ENCODE measurements at places on chromosomes 5 and 9.

DNA sequence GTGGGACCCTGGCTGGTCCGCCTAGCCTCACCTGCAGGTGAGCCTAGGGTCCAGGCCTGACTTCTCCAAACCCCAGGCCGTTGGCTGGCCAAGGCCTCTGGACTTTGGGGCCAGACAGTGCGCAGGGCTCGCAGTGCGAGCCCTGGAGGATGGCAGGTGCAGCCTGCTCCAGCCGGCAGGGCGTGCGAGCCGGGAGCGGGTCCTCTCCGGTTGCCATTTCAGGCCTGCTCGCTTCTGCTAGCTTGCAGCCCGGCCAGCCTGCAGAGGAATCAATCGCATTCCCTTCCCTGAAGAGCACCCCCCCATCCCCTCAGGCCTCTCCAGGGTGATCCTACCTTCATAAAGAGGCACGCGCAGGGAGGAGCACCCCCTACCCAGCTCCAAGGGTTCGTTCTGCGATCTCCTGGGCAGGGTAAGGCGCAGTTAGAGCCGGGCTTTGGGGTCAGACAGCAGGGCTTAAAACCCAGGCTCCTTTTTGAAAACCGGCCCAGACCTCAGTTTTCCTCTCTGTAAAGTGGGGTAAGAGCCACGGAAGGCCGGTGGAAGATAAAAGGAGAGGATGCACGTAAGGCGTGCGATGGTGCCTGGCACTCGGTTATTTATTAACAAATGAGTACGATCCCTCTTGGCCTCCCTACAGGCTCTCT is 6.2 kb downstream of the BARHL1 start:
- DNase-seq: no peak

DNA sequence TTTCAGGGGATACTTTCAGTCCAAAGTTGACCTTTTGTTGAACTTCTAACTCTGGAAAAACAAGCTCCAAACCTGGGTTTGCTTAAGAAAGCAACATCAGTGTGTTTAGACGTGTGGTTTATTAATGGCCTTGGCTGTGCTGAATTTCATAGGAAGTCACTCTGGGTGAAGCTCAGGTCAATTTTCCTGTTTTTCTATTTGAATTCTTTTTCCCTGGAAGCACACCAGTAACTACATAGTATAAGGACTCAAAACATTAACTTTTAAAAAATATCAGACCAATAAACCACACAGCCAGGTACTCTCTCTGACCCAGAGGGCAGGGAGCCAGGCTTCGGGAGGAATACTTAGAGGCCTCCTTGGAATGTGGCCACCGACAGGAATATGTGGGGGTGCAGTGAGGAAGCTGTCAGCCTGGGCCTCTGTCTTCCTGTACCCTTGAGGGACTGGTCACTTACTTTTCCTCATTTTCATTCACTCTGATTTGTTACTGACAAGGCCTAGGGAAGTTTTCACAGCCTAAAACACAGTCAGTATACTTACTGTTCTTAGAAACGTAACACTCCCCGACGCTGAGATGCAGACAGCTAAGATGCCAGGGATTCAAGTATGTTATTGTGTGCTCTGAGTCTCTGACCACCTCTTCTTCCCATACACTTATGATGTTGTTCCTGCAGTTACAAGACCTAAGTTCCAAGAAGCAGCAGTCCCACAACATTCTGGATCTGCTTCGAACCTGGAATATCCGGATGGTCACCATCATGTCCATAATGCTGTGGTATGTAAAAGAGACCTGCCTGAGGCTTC is 18.9 kb downstream of the SLC22A5 start:
- DNase-seq: no peak

GRCh38 chr5:132233081-132233480 is 5.4 kb upstream of the P4HA2 start:
- DNase-seq: no peak

DNA sequence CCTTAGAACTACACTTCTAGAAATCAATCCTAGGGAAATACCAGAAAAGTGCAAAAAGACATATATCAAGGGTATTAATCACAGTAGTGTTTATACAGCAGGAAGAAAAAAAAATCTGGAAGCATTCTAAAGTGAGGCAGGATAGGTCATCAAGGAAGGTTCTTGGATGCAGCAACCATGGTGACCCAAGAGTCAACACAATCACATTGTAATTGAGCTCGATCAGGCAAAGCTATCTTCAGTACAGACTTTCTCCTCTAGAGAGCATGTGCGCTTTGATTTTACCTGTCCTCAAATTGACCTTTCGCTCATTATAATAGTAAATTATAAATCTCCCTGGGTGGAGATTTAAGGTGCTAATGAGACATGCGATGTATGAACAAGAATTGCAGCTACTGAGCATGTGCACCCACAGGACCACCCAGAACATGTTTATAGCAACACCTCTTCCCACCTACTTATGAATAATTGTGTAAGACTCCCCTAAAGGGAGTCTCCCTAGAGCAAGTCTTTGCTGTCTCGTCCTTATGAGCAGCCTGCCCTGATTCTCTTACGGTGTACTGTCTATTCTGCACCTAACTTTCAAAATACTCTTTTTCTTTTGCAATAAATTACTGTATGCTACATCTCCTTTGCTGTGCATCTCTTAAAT is 297.7 kb downstream of the ATPSCKMT start:
- no peak for DNase-seq

- DNase-seq: no peak
Measured at GRCh38 chr5:8842971-8843551, 702.8 kb downstream of the SEMA5A start.

DNA sequence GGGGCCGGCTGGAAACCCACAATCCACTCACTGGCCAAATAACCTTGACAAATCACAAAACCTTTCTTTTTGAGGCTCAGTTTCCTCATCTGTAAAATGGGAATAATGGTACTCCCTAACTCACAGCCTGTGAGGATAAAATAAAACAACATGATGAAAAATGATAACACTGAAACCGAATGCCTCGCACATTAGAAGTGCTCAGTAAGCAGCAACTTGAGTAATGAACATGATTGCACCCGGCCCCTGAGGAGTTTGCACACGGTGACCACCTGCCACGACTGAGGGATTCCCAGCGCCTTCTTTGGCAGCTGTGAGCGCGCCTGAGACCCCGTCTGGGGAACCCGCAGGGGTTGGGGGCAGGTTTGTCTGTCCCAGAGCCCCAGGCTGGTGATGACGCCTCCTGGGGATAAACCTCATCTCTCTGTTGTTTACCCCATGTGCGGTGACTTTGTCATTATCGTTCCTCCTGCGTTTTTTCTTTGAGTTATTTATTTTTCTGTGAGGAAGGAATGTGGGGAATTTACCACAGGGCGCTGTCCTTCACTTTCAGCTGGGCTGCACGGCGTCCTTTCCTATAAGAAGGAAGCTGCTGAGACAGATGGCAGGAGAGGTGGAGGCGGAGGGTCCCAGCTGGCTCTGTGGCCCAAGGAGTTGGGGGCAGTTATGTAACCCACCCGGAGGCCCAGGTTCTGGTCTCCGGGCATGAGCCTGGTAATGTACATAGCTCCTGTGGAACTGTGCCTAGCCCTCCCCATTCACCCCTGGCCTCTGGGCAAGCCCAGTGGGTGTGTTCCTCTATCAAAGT is 3.0 kb upstream of the SYNPO start:
- DNase-seq: no peak

DNA sequence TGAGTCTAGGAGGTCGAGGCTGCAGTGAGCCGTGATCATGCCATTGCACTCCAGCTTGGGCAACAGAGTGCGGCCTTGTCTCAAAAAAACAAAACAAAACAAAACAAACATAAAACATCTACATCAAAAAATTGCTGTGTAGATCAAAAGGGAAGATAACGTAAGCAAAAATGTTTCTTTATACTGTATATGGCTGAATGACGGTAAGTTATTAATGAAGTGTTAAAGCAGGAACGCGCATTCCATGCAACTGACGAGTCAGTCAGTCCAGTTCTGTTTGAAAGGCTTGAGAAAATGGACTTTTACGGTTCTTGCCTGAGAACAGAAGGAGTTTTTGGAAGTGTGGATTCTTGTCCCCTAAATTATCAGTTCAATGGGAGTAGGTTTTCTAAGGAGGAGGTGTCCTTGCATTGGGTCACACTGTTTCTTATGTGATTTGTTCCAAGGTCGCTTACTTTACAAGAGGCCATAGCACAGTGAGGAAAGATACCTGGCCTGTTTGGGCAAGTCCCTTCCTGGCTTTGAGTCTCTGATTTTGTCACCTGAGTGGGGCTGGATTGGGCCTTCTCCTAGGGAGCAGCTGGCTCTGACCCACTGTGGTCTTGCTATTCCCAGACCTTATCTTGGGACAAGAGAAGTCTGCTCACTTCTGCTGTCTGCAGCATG is 6.6 kb upstream of the PTGS1 start:
- DNase-seq: no peak

- no peak for DNase-seq
Measured at GRCh38 chr9:126166291-126166690, 160.3 kb upstream of the MVB12B start.

DNA sequence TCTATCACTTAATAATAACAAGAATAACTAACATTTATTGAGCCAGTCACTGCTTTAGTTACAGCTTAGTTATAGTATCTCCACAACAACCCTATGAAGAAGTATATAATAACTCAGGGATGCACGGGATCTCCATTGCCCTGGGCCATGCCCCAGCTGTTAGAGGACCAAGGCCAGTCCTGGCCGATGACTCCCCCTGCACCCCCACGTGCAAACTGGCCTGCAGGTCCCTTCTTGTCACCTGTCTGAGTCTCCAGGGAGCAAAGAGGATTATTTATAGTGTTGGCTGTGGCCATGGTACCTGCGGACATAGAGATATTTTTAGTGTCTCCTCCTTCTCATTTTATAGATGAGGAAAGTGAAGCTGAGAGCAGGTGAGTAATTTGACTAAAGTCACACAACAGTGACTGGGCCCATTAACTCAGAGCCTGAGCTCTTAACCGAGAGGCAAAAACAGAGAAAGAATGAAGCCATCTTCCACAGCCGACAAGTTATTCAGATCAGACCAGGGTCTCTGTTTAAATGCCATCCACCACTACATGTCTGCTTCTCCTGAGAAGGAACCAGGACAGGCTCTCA is 94.4 kb downstream of the TMEM215 start:
- DNase-seq: no peak

GRCh38 chr5:33563983-33564908 is 123.5 kb downstream of the TARS1 start:
- no peak for DNase-seq

GRCh38 chr9:2227144-2227867 is 212.2 kb downstream of the SMARCA2 start:
- no peak for DNase-seq

- no peak for DNase-seq
Measured at GRCh38 chr5:8522646-8523045, 653.7 kb downstream of the MTRR start.

- no peak for DNase-seq
Measured at GRCh38 chr5:16992444-16992843, 56.4 kb upstream of the MYO10 start.

DNA sequence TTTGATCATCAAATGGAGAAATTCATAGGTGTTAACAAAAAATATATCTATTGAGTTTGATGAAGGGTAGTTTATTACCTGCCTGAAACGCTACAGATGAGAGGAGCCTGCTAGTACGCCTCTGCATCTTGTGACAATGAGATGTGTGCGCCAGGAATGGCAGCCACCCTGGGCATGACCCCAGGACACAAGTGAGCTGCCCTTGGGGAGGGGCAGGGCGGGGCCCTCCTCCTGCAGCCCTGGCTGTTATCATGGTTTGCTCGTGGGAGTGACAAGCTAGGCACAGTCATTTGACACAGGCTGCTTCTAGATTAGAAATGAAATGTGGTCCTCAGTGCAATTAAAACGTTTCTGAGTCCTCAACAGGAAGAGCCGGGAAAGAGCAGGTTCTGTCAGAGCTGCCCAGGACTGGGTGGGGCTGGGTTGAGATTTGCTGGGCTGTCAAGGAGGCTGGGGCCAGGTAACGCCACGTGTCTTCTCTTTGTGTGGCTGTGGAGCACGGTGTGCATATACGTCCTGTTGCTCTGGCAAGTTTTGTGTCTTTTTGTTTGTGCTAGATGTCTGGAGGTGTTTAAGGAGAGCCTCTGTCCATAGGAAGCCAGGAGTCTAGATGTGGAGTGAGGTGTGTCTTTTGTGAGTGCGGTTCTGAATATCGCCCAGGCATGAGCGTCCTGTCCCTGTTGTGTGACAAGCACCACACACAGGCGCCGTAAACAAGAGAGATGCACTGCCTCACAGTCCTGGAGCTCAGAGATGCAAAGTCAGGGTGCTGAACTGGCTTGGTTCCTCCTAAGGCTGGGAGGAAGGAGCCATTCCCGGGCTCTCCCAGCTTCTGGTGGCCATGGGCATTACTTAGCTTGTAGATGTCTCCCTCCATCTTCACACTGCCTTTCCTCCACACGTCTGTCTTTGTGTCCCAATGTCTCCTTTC is 129.0 kb upstream of the IRX4 start:
- DNase-seq: no peak

DNA sequence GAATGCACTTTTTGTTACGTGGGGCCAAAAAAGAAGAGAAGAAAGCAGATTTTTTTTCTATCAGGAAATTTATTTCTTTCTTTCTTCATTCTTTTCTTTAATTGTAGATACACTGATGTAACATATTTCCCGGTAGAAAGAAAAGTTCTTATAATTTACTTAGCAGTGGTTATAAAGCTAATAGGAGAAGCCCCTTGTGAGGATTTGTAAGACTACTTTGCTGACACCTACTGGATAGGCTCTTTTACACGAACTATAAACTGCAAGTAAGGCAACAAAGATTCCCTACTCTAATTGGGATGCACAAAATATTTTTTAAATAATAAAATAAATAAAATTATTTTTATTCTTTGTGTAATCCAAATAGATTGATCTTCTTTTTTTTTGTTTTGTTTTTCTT is 284.4 kb downstream of the DNAH5 start:
- DNase-seq: no peak

- DNase-seq: no peak
Measured at GRCh38 chr5:131384173-131384572, 120.3 kb downstream of the CDC42SE2 start.

GRCh38 chr9:115209601-115210306 is 91.8 kb upstream of the TNC start:
- DNase-seq: peak; percentile 42

GRCh38 chr9:126343271-126343700 is 16.7 kb downstream of the MVB12B start:
- DNase-seq: no peak

- no peak for DNase-seq
Measured at GRCh38 chr5:167557359-167557758, 734.1 kb upstream of the WWC1 start.

- no peak for DNase-seq
Measured at GRCh38 chr5:142878638-142879037, 108.5 kb downstream of the ARHGAP26 start.

GRCh38 chr9:80503671-80504281 is 932.0 kb downstream of the TLE4 start:
- DNase-seq: no peak

DNA sequence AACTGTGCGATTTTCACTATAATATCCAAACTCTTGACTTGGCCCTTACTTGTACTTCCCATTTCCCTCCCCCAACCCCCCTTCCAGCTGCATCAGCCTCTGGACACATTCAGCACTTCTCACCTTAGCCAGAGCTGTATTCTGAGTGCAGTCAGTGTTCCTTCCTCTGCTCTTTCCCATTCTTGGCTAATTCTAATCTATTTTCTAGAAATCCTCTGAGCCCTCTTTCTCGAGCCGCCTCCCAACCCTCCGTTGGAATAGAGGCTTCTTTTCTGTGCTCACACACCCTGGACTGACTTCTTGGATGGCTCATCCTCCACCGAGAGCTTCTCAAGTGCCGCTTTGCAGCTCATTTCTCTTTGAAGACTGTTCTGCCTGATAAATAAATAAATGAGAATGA is 188.8 kb downstream of the NTRK2 start:
- DNase-seq: no peak
